ENCODE measurements at places on chromosomes 6 and 20. TPM values are rescaled to one million over a fixed set of nuclear protein-coding genes. Genes with fewer than 3 reads are reported as not detected.
A peak's percentile ranks its signal among the peaks of the same experiment; 100 is the strongest.

The TRIM10 gene
- not detected for total RNA-seq

- no peak for DNase-seq
Measured at GRCh38 chr6:130307752-130308361, 58.0 kb upstream of the TMEM200A start.

The HLA-G gene
- 2.0 TPM for total RNA-seq

The HRH3 gene
- total RNA-seq: not detected

- DNase-seq: no peak
Measured at GRCh38 chr6:44622956-44623355, 235.4 kb downstream of the CDC5L start.

DNA sequence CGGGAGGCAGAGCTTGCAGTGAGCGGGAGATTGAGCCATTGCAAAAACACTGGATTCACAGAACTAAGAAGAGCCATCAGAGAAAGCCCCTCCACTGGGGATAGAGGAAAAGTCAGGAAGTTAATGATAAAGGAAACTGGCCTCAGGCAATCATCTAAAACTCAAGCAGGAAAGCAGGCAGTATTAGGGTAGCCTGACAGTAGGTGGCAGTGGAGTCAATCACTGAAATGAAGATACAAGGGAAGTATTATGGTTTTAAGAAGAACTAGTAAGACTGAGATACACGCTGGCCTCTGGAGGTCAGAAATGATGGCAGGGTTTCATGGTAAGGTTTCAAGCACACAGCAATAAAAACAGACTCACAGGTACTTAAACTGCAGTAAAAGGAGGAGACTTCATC lies 578.3 kb downstream of the HACE1 start:
- no peak for DNase-seq

- no peak for DNase-seq
Measured at GRCh38 chr6:10532392-10532791, 11.2 kb downstream of the GCNT2 start.

GRCh38 chr20:1940581-1940980 lies 45.4 kb downstream of the SIRPA start:
- DNase-seq: no peak

The ABHD16B gene
- total RNA-seq: not detected

- peak; percentile 49 for DNase-seq
Measured at GRCh38 chr6:143449714-143450452, 612 bp downstream of the ADAT2 start.

GRCh38 chr6:106347219-106347618 lies 13.3 kb upstream of the CRYBG1 start:
- DNase-seq: no peak

DNA sequence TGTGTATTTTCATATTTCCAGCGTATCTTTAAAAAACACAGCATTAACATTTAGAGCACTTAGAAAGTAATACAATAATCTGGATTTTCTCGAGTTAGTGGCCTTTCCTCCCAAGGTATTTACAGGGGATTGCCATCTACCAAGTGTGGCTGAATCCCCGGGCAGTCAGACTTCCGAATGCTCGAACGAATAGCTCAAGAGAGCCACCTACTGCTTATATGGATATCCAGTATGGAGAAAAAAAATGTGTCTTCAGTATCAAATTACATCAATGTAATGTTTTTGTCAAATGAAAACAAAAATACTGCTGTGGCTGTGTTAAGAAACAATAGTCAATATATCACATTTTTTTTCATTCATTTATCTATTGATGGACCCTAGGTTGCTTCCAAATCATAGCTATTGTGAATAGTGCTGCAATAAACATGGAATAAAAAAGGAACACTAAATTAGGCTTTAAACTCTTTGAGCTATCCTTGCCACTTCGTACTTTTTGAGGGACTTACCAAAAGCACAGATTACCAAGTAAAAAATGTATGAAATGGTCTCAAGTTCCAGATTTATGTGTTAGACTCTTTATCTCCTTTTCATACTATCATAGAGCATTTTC lies 654.5 kb upstream of the PTCHD4 start:
- DNase-seq: no peak

DNA sequence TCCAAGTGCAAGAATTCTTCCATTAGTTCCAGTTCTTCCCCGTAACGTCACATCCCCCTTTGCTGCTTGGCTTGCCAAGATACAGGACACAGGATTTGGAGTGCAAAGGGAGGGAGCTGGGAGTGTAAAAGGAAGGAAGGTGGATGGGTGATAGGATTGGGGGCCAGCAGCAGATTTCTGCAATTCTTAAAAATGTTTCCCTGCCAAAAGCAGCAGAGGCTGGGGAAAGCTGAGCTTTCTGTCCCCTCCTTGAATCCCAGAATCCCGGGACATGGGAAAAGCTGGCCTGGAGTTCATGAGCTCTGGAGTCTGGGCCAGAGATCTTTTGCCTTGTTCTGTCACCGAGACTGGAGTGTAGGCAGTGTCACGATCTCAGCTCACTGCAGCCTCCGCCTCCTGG lies 60.0 kb upstream of the EPB41L1 start:
- no peak for DNase-seq

DNA sequence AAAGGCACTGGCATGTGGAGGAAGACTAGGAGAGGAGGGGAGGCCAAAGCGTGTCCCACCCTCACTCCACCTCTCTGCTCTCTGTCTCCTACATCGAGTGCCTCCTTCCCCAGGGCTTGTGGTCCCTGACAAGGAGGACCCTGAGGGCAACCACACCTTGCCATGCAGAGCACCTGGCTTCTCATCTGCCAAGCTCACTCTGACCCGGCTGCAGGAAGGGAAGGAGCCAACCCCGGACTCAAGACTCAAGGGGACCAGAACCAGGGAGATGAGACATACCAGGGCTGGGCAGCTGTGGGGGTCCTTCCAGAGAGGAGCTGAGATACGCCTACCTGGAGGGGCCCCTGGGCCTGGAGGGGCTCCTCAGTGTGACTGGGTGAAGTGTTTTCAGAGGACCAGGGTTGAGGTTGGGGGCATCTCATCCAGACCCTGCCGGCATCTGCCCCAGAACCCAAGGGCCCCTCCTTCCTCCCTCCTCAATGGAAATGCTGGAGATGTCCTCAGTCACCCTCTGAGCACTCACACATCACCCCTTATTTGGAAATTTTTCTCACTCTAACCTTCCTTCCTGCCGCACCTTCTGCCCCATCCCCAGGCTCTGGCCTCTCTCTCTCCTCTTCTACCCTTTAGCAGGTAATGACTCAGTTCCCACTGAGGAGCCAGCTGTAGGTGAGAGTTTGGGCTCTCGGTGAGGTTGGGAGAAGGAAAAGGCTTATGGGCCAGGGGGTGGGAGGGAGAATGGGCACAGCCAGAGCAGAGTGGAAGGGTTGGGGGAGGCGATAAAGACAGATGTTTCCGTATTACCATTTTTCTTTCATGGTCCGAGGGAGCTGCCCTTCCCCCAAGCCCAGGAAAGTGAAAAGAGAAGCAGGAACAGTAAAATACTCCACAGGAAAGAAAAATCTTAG lies 32.0 kb upstream of the POU5F1 start:
- peak; percentile 37 for DNase-seq

- no peak for DNase-seq
Measured at GRCh38 chr20:4780245-4780644, 58.5 kb downstream of the PRND start.

DNA sequence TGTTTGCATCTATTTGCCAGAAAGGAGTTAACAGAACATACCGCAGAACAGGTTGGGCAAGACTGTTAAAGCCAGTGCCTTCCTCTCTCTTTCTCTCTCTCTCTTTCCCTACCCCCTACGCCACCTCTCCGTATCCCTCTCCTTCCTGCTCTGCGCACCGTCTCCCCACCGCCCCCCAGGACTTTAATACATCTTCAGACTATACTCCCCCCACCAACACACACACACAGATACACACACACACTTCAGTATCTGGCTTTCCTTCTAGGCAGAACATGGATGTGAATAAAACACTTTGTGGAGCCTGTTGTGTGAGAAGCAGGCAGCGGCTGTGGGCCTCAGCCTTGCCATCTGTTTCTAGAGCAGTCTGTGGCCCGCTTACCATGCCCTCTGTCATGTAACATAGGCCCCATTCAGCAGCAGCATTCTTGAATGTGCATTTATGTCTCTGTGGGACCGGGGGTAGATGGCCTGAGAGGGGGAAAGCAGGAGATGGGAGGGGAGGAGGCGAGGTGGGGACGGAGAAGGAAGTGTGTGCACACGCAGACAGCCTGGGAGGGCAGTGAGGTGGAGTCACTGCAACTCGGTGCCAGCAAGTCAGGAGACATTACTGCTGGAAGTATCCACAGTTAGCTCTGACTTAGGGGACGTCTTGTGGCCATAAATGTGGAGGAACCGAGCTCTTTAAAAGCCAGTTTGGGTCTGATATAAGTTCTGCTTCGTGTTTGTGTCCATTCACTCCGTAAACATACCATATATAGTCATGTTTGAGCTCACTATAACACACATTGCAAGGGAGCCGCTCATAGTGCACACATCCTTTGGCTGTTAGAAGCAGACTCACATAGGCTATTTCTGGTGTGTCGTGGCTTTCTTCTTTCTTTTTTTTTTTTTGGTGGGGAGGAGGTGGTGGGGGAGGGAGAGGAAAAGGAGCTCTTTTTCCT lies 38.4 kb downstream of the RREB1 start:
- DNase-seq: peak; percentile 50

The MCCD1 gene
- total RNA-seq: not detected

DNA sequence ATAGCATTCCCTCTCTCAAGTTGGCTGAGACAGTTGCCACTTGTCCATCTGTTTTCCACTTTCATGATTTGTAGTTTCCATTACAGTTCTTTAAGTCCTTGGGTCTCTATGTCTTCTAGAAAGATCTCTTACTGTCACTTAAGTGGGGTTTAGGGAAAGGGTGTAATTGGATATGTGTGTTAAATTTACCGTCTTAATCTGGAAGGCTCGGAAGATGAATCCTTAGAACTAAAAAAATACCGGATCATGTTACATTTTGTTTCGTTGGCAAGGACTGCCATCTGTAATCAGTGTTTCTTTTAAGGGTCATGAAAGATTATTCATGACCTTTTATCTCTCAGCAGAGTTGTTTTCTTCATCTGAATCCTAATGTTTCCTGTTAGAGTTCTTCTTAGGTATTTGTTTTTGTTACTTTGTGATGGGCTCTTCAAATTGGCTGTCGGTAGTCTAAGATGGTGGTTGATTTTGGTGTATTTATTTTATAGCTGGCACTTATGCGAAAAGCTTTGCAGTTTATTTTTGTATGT lies 21.8 kb upstream of the BTBD3 start:
- no peak for DNase-seq

DNA sequence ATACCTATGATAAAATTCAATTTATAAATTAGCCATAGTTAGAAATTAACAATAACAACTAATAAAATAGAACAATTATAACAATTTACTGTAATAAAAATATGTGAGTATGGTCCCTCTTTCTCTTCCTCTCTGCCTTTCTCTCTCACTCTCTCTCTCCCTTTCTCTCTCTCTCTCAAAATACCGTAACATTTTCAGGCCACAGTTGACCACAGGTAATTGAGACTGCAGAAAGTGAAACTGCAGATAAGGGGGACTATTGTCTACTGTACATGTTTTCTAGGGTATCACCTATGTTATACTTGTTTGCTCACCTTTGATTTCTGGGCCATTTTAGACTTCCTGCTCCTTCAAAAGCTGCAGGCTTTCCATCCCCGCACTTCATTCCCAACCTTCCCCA lies 46.8 kb downstream of the LY86 start:
- DNase-seq: no peak

- DNase-seq: no peak
Measured at GRCh38 chr6:26336355-26337198, 28.4 kb upstream of the BTN3A2 start.

The BPI gene
- not detected for total RNA-seq

DNA sequence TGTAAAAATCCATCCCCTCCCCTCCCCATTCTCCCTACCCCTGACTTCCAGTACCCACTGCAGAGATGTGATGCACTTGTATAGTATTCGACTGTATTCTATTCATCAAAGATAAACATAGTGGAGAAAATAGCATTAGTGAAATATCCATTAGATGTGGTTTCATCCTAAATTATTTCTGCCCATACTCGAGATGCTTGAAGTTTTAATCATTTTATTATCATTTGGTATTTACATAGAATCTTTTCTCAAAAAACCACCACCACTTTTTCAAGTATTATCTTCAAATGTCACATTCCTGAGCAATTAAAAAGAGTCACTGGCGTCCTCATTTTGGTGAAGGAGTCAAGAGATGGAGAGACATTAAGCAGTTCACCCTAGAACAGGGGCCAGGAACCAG lies 181.9 kb downstream of the HAO1 start:
- DNase-seq: no peak

GRCh38 chr6:132669690-132670291 lies 10.8 kb upstream of the TAAR1 start:
- no peak for DNase-seq

GRCh38 chr20:46393967-46394366 lies 12.4 kb downstream of the ELMO2 start:
- DNase-seq: no peak

The RAD21L1 gene
- not detected for total RNA-seq

DNA sequence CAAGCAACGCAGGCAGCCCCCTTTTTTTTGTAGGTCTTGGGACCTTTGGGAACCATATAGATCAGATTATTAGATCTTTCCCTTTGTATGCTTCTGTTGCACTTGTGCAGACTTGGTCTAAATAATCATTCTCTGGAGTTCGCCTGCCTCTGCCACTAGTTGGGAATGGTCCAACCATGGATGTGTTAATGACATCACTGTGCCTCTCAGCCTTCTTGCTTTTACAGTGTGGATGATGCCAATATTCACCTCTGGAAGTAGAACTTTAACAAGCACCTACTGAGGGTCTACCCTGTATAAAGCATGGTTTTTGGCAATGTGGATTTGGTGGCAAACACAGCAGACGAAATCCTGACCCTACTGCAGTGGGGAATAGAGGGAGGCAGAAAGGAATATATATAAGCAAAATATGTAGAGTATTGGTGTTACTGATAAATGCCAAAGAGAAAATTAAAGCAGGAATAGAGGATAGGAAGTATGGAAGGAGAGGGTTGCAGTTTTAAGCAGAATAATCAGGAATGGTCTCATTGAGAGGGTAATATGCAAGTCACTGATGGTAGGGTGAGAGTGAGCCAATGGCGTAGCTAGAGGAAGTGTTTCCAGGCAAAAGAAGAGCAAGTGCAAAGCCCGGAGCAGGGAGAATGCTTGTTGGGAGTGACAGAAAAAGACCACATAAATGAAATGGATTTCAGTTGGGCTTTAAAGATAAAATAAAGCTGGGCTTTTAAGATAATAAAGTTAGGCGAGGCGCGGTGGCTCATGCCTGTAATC lies 97.5 kb downstream of the DOK5 start:
- no peak for DNase-seq

DNA sequence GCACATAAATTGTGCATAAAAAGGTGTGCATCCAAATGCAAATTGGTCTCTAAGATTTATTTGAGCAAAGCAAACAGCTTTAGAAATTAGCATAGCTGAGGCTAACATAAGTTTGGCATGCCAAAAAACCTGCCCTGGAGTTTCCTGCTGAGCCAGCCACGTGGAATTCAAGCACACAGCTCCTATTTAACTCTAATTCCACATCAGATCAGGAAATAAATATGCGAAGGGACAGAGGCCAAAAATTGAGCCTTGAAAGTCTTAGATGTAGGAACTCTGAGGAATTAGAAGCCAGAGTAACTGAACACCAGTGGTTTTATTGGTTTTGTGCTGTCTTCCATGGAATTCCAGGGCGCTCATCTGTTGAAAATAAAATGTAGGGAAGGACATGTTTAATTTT lies 19.6 kb downstream of the SOBP start:
- DNase-seq: no peak

- no peak for DNase-seq
Measured at GRCh38 chr6:52741872-52742271, 21.4 kb downstream of the GSTA2 start.

The BIRC7 gene
- total RNA-seq: not detected
